ENCODE measurements at places on chromosomes 12 and 14.

GRCh38 chr14:80545935-80546854 lies 334.9 kb upstream of the DIO2 start:
- DNase-seq: no peak

GRCh38 chr14:44613061-44613712 lies 106.1 kb upstream of the FSCB start:
- DNase-seq: no peak

- no peak for DNase-seq
Observed at GRCh38 chr12:53510181-53510812, 3.0 kb upstream of the NPFF start.

GRCh38 chr14:38808734-38809455 lies 294.1 kb downstream of the SEC23A start:
- no peak for DNase-seq

- no peak for DNase-seq
Observed at GRCh38 chr12:38141239-38141638, 175.3 kb upstream of the ALG10B start.

DNA sequence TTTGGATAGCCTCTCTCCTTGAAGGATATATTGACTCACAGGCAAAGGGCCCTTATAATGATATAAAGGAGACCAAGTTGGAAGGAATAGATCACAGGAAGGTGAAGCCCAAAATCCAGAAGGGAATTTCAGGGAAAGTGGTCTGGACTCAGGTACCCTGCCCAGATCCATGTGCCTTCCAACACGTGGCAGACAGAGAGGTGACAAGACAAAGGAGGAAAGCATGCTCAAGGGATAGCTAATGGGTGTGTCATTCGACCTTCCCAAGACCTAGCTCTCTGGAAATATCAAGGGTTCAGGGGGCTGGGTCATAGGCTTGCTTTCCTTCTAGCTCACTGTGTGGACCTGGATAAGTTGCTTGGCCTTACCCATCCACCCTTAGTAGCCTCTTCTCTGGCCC lies 214.3 kb downstream of the ZFP36L1 start:
- DNase-seq: no peak

Measured in KG1 (cell line).